ENCODE measurements at places on chromosomes 3 and 15.
A peak's percentile ranks its signal among the peaks of the same experiment; 100 is the strongest.

- no peak for DNase-seq
Observed at GRCh38 chr3:47540281-47540680, 26.8 kb upstream of the ELP6 start.

DNA sequence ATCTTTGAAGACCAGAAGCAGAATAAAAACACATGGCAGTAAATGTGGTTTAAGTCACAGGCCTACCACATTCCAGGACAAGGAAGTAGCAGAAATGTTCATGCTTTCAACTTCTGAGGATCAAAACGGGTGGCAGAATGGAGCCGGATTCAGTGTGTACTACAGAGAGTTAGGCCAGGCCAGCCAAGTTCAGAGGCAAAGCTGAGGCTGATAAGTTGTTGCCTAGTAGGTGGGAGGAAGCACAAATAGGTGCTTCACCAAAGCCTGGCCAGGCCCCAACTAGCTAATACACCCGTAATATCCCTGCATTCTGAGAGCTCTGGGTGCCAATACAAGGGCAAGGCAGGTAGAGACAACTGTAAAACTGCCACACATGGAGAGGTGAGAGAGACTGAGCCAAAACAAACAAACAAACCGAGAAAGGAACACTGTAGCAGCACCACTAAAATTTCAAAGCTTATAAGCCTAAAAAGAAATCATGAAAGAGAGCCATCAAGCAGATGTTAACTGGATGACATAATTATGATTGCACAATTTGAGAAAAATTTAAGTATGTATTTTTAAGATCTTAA lies 156.4 kb upstream of the CBLB start:
- DNase-seq = no peak

DNA sequence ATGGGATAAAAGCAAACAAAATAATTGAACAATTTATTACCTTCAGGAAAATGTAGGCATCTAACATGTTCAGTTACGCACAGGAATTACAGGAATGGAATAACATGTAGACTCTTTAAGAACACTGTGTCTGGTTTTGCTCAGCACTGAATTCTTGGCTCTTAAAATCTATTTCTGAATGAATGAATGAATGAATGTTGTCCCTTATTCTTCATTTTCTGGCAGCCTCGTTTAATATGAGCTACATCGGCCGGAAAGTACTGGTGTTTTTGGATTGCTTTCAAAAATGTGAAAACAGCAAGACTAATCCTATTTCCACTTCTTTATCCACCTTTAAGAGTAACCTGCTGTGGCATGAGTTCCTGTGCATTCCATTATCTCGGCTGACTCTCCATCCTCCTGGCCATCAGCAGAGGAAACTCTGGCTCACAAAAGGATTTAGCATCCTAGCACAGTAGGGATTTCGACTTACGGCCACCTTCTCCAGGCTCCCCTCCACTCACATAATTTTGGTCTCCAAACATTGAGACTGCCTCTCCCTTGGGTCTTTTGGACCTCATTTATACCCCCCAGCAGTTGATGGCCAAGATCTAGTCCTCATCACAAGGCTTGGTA lies 145.3 kb downstream of the FOXP1 start:
- no peak for DNase-seq

DNA sequence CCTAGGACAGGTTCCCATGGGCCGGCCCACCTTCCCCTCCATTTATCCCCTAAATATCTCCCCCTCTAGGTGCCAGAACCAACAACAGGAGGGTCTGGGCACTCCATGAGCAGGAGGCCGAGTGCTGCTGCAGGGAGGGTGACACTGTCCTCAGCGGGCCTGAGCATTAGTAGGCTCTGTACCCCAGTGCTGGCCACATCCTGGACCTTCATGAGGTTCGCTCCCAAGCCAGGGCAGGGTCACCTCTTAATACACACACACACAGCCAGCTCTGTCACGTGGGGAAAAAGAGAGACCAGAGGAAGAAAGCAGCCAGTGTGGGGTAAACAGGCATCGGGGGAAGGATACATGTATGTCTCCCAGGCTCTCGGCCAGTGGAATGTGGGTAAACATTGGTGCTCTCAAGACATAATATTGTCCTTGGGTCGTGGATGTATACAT lies 27.9 kb upstream of the SEMA3F start:
- no peak for DNase-seq

- no peak for DNase-seq
Observed at GRCh38 chr15:33211176-33211808, 16.8 kb upstream of the FMN1 start.

DNA sequence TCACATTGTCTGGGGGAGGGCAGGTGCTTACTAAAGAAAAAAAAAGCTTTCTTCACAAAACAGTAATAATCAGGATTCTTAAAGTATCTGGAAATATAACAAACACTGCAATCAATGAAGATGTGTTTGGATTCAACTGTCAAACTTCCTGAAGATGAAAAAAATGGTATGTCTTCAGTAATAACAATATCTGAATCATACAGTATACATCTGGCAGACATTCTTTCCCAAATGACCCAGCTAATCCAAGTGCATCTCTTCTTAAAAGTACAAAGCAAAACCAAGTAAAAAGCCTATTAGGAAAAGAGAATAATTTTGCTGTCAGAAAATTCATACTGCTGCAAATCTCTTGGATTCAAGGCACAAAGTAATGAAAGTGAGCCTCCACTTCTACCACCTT lies 145.0 kb upstream of the MCTP2 start:
- no peak for DNase-seq

GRCh38 chr3:36700537-36701248 lies 63.7 kb downstream of the DCLK3 start:
- DNase-seq = peak; percentile 55

- DNase-seq = no peak
Observed at GRCh38 chr3:52521881-52522650, 11.6 kb downstream of the NT5DC2 start.

DNA sequence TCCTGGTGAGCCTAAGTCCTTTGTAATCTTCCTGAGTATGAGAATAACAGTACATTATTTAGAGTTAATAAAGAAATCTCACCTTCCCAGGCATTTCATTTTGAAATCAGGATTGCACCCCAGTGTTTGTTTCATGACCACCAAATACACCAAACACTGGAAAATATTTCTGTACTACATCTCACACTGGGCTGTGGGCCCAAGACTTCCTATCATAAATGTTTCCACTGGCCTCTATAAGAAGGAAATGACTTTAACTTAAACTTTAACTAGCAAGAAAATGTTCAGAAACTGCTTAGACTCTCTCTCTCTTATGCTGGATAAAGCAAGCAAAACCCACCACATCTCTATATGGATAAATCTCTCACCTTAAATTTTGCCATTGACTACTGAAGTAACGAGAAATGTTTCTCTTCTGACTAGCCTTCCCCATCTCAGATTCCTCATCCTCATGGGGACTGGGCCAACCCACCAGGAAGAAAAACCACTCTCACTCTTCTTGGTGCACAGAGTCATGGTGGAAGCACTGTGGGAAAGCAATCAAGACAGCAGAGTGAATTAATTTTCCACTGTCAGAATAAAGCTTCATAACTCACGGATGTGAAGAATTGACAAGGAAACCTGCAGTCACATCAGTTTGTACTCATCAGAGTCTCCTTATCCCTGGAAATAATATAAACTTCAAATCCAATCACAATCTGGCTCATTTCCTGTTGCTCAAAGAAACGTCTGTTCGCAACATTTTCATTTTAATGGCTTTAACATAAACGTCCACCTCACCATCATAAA lies 859.6 kb downstream of the EPHA3 start:
- no peak for DNase-seq

DNA sequence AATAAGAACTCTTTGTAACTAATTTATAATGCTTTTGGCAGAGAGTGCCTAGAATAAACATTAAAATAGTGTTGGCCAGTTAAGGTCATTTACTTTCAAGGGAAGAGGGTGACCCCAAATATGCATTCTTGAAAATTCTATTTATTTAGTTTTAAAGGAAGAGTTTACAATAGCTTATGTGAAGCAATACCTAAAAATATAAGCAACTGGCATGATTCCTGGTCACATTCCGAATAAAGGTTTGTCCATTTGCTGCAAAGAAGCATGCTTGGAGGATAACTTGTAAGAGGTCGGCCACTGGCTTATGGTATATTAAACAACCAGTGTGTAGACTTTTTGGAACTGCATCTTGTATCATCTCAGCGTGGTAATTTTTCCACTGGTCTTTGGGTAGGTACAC lies 10.2 kb downstream of the MITF start:
- no peak for DNase-seq

DNA sequence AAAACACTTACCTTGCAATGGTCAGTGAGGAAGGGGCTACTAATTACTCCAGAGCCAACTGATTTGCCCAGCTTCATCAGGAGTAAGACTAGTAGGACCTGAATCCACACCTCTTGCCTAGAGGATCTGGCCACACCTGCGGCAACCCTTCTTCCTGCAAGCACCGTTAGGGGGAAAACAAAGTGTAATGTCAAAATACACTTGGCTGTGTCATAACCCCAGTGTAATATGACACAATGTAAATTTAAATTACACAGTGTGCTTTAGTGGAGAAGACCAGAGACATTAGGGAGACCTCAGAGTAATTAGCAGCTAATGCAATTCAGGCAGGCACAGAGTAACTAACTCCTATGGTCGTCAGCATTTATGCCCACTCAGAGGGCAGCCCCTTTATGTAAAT lies 308.5 kb upstream of the ARRDC4 start:
- DNase-seq = no peak

DNA sequence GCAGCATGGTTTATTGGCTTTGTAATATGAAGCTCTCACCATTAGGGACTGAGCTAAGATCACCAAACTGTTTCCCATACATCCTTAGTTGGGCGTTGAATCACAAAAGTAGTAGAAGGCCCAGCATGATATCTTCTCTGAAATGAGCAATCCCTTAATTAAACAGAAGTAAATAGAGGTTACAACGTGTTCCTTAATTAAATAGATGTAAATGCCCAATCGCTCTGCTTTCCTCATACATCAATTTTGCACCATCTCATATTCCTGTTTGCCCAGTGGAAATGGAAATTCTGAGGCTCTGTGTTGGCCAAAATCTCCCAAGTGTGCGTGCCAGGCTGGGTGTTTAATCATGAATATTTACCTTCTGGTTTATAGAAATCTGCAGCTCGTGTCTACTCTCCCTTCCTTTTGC lies 107.4 kb upstream of the FOXB1 start:
- no peak for DNase-seq

- no peak for DNase-seq
Observed at GRCh38 chr3:143099690-143100089, 19.9 kb upstream of the CHST2 start.

GRCh38 chr15:31374489-31374888 lies 47.9 kb downstream of the KLF13 start:
- no peak for DNase-seq

DNA sequence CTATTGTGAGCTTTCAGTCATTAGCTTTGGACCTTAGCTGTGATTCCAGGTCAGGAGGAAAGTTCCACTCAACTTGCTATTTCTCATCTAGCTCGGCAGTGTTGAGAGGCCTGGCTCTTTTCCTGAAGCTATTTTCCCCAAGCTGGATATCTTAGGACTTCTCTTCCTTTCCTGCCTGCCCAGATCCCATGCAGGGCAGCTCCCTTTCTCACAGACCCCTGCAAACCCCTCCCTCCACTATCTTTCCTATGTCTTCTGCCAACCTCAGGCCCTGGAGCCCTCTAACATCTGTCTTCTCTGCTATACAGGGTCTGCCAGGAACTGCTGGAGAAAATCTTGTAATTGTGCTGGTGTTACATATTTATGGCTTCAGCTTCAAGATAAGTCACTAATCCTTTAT lies 49.6 kb downstream of the SH3GL3 start:
- DNase-seq = no peak

DNA sequence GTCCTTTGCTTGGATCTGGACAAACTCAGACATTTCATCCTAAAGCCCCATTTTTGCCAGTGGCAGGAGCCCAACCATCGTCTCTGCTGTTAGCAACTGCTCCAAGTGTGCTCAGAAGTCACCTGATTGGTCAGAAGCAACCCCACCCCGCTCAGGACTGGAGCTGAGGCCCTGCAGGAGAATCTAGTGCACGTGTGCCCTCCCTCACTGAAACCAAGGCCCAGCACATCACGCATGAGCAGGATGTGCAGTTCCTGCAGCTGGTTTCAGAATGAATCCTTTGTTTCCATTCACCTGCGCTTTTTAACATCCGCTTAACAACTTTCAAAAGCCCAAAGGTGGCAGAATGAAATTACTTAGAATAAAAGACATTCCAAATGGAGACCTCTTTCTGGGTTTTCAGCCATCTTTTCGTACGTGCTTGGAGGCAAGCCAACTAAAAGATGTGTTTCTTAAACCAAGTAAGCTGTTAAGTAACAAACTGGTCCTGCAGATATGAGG lies 81.2 kb downstream of the SRGAP3 start:
- DNase-seq = peak; percentile 79

DNA sequence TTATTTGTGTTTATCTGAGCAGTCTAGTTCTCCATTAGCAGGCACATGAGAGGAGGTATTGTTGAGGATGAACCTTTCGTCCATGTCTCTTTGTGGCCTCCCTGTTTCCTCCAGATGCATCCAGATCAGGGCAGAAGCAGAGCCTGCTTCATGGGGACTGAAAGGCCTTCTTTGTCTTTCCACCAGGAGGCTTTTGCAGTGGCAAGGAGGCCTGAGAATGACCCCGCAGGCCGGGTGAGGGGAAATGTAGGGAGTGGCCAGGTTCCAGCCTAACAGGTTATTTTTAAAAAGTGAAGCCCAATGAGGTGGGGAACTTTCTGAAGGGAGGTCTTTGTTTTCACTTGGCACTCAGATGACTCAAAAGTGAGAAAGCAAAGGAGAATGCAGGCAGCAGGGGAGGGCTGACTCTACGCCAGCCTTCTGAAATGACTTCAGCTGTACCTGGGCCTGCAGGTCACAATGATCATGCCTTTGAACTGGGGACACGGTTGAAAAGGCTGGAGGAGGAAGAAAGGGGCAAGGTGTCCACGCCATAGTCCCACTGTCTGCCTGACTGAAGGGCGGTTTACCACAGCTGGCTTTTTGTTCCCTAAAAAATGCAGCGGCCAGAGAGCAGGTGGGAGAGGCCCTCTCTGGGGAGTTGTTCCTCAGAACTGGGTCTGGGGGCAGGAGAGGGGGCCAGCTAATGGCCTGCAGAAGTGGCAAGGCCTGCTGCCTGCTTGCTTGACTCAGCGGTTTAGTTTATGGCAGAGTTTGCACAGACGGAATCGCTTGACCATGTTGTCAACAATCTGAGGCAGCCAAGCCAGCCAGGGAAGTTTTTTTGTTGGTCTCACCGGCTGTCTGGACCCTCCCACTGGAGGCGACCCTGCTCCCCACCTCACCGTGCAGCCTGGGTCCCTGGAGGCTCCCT lies 28.7 kb downstream of the CMTM7 start:
- peak; percentile 73 for DNase-seq
